ENCODE measurements at places on chromosomes 16 and 17.

- peak; percentile 21 for DNase-seq
Observed at GRCh38 chr17:4898927-4899326, 409 bp upstream of the C17orf107 start.

GRCh38 chr17:57020208-57020607 lies 42.3 kb downstream of the SCPEP1 start:
- DNase-seq, result no peak

- DNase-seq, result no peak
Observed at GRCh38 chr16:73065632-73066330, 17.9 kb upstream of the ZFHX3 start.

GRCh38 chr17:17507465-17508011 lies 11.3 kb upstream of the RASD1 start:
- no peak for DNase-seq

DNA sequence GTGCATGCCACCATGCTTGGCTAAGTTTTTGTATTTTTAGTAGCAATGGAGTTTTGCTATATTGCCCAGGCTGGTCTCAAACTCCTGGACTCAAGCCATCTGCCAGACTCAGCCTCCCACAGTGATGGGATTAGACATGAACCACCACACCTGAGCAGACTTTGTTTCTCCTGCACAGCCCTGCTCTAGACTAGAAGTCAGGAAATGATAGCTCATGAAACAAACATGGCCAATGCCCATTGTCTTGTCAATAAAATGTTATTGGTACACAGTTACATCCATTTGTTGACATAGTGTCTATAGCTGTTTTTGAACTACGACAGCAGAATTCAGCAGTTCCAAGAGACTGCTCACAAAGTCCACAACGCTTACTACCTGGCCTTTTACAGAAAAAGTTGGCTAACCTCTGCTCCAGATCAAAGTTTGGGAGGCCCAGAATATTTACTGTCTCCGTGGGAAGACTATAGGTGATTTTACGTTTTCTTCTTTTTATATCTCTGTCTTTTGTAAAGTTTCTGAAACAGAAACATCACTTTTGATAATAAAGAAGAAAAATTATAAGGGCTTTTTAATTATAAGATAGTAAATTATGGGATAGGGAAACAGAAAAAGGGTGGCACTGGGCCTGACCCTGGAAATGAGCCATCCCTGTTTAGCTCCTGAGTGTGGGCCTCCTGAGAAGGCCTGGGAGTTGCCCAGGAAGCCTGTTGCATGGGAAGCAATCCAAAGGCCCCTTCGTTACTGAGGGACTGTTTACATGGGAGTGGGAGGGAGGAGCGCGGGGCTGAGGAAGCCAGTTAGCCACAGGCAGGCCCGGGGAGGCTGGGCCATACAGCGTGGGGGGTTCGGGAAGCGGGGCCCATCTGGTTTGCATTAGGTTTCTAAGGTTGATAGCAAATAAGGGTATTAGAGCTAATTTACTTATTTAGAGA lies 201.5 kb downstream of the IRF8 start:
- no peak for DNase-seq

DNA sequence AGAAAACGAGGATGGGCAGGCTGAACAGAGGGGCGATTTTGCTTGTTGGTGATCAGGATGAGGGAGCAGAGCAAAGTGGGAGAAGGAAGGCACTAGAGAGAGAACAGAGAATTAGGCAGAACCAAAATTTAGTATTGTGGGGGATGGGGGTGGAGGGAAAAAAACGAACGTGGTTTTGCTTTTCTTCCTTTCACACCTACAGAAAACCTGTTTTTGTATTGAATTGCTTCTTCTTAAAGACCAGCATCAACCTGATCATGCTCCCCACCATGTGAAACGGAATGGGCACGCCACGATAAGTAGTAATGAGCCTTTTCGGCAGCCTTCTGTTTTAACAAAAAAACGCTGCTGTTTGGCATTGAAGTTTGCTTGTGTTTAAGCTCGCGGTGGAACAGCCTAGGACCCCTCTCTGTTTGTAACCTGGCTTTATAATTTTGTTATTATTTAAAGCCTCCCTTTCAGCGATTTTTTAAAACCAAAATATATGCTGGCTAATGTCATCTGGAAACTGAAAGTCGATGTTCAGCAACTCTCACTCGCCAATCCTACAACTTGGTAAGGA lies 36.8 kb downstream of the ERCC4 start:
- DNase-seq, result no peak
